ENCODE measurements at places on chromosomes 2 and 18.

DNA sequence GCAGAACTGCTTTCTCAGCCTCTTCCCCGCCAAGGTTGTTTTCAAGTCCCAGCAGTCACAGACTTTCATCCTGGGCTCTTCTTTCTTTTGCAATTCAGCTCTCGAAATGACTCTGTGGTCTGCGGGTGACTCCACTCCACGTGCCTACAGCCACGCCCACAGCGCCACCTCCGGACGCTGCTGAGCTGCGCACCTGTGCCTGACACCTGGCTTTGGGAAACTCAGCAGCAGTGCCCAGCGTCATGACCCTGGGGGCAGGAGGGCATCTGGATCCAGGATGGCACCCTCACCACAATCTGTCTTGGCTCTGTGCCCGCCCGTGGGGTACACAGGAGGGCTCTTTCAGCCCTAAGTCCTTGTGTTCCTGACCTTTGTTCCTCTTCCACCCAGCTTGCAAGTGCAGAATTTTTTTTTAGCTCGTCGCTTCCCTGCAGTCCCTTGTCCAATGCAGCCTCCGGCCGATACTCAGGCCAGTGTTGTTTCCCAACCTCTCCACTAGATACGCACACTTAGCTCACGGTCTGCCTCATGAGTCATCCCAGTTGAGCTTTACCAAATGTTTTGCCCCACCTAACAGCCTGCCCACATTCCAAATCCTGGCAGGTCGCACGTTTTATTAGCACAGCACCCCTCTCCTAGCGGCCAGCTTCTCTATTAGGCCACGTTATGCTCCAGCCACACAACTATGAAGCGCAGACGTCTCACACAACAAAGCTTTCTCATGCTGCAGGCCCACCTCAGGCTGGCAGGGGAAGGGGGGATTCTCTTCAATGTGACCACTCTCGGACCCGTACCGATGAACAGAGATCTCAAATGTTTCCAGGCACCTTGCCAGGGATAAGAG, 6.5 kb upstream of the CAPN10 start:
- DNase-seq: no peak

GRCh38 chr18:4276953-4277585, 178.0 kb downstream of the DLGAP1 start:
- no peak for DNase-seq

DNA sequence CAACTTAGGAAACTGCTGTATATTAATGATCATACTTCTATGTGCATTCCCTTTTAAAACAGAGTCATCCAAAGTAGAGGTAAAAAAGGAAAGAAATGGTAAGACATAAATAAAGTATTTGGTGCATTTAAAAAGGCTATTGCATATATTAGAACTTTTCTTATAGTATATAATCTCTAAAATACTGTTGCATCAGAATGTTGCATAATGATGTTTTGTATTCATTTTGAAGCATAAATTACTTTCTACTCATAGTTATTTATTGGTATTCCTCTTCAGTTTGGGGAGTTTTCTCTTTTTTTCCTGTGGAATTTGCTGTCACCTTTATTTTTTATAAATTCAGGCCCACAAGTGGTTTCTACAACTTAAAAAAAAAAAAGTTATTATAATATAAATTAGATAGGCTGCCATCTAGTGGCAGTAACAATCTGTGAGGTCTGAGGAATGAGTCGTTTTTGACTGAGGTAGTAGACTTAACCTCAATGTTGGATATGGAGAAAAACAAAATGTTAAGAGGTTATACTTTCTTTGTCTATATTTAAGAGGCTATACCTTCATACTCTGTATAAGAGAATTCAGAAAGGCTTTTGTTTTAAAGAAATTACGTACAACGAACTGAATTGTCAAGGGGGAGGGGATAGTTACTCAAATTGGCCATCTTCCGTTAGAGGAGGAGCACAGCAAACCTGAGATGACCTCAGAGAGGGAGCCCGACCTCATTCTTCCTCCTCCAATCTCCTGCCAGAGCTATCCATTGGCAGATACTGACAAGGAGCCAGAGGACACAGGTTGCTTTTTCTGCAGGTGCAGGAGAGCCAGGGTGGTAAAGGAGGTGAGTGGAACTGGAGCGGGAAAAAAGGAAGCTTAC, 23.8 kb downstream of the ANKAR start:
- DNase-seq: no peak

- no peak for DNase-seq
Observed at GRCh38 chr18:65988386-65988785, 237.6 kb downstream of the CDH7 start.

DNA sequence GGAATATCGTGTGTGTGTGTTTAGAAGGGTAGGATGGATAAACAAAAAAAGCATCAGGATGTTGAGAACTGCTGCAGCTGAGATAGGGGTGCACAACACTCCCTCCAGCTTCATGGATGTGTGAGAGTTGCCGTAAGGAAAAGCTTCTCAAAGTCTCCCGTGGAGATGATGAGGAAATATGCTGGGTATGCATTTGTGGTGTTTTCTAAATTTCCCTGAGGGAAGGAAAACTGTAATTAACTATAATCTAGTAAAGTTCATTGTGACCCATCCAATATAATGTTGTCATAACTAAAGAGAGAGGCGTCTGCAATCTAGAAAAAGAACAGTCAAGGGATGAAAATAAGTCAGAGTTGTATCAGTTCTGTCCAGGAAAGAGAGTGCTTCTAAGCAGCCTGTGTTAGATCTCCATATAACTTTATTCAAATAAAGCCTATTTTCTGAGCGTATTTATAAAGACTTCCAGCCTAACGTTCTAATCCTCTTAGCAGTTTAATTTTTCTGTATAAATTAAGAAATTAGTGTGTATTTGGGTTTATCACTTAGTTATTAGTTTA, 7.3 kb upstream of the LMAN2L start:
- DNase-seq: no peak

- no peak for DNase-seq
Observed at GRCh38 chr2:197668296-197668695, 7.1 kb downstream of the RFTN2 start.

- DNase-seq: no peak
Observed at GRCh38 chr2:175568109-175568730, 386.7 kb upstream of the ATP5MC3 start.

Measured in cortex of kidney (tissue), 1 donor.